ENCODE measurements at places on chromosomes 7 and 10. TPM values are rescaled to one million over a fixed set of nuclear protein-coding genes. Genes with fewer than 3 reads are reported as not detected.

The SORCS1 gene
- total RNA-seq, result 4.9 TPM

The SLC25A13 gene
- 88.7 TPM for total RNA-seq

The ACTL6B gene
- 2.1 TPM for total RNA-seq

The ABCB4 gene
- total RNA-seq, result 0.60 TPM

The MUC3A gene
- total RNA-seq, result 43.9 TPM

The MGAM2 gene
- not detected for total RNA-seq

The SLC29A4 gene
- 6.9 TPM for total RNA-seq

The CHAT gene
- total RNA-seq, result not detected

The LIPK gene
- not detected for total RNA-seq

The ZNF853 gene
- 5.5 TPM for total RNA-seq

The SPDYE6 gene
- not detected for total RNA-seq

The LRMDA gene
- total RNA-seq, result 0.86 TPM

The MYO3A gene
- 5.3 TPM for total RNA-seq

The ANKRD30A gene
- total RNA-seq, result not detected

- H3K4me1 ChIP-seq, result no peaks in the 10 kb centered on the region
- no peaks in the 10 kb centered on the region for H3K36me3 ChIP-seq
- no peaks in the 10 kb centered on the region for H3K27me3 ChIP-seq
- no peak overlapping the region for H3K27ac ChIP-seq
Observed at GRCh38 chr10:28862219-28862618, 184.9 kb downstream of the BAMBI start.

DNA sequence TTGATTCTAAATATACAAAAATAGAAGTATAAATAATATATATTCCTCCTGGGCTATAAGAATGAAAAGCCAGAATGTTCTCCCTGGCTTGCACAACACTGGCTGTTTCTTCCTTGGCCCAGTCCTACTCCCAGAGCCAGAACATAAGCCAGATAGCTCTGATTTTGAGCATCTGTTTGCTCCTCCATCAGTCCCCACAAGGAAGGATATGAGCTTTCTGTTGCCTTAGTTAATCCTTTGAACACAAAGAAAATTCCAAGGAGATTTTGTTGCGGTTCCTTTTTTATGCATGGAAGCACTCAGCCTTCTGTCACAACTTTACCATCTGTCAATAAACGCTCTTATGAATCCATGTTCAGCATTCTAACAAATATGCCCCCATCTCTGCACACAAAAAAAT, 361.8 kb downstream of the IPMK start:
- no peak for DNase-seq
- no peak overlapping the region for H3K27ac ChIP-seq
- no peaks in the 10 kb centered on the region for H3K36me3 ChIP-seq
- no peaks in the 10 kb centered on the region for H3K27me3 ChIP-seq
- no peak overlapping the region for H3K4me3 ChIP-seq

DNA sequence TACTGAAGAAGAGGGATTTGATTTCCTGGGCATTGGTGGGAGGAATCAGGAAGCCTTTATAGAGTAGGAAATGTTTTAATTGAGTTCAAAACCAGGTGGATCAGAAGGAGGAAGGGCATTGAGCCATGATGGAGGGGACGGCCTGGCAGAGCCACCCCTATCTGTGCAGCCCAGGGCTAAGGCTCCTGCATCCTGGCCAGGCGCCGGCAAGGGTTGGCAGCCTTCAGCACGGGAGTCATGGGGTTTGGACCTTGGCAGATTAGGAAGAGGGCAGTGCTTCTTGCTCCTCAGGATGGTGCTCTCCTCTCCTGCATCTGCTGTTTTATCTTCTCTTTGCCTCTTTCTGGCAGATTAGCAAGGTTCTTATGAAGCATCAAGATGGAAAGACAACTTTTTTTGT, 12.5 kb downstream of the ZNF862 start:
- no peaks in the 10 kb centered on the region for H3K36me3 ChIP-seq
- no peaks in the 10 kb centered on the region for H3K27me3 ChIP-seq
- H3K4me1 ChIP-seq, result peaks cover 14% of the 10 kb centered on the region
- no peak for DNase-seq
- no peak overlapping the region for H3K27ac ChIP-seq
- H3K4me3 ChIP-seq, result no peak overlapping the region

- peaks cover 2% of the 10 kb centered on the region for H3K4me1 ChIP-seq
- H3K27me3 ChIP-seq, result peaks cover 51% of the 10 kb centered on the region
Observed at GRCh38 chr10:114045136-114046086, 1.7 kb downstream of the ADRB1 start.

GRCh38 chr7:24392774-24393173, 108.8 kb downstream of the NPY start:
- H3K27me3 ChIP-seq, result no peaks in the 10 kb centered on the region
- H3K4me3 ChIP-seq, result peak overlapping the region; percentile 9
- no peak for DNase-seq
- no peak overlapping the region for H3K27ac ChIP-seq

- peaks cover 10% of the 10 kb centered on the region for H3K27me3 ChIP-seq
- no peaks in the 10 kb centered on the region for H3K36me3 ChIP-seq
- no peak overlapping the region for H3K27ac ChIP-seq
- no peak overlapping the region for H3K4me3 ChIP-seq
- H3K4me1 ChIP-seq, result no peaks in the 10 kb centered on the region
Observed at GRCh38 chr10:80406204-80406603, 2.1 kb upstream of the PRXL2A start.

DNA sequence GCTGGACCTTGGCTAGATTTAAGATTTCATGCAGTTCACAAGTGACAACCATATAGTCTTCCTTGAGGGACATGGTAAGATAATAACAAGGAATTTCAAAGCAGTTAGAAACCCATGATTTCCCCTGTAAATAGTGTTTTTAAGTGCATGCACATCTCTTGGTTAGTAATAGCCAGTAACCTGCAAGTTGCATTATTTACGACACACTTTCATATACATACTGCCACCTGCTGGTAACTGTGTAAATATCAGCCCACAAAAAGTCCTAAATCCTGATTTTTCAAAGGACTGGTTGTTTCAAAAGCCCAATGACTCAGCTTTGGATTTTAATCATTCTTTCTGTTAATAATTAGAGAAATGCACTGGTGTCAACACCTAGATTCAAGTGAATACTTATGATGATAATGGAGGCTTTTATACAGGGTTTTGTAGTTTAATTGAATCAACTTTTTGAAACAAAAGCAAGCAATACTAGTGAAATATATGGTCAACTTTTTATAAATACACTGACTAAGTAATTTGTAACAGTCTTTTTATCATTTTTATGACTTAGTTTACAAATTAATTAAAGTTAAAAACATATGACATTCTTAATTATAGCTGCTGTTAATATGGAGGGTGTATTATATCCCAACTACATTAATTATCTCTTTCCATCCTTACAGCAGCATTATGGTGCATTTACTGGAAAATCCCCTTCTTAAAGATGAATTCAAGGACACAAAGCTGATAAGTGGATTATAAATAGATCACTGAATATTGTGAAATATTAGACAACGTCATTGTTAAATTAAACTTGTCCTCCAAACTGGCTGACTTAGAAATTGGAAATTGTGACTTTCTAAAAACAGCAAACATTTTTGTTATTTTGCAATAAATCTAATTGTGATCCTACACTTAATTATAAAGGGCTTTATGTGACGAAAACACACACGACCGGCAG, 367.7 kb upstream of the SEMA3D start:
- no peak overlapping the region for H3K4me3 ChIP-seq
- H3K4me1 ChIP-seq, result no peaks in the 10 kb centered on the region
- H3K27ac ChIP-seq, result no peak overlapping the region
- H3K36me3 ChIP-seq, result no peaks in the 10 kb centered on the region
- DNase-seq, result no peak

- DNase-seq, result no peak
- no peaks in the 10 kb centered on the region for H3K4me1 ChIP-seq
- H3K27me3 ChIP-seq, result no peaks in the 10 kb centered on the region
- no peak overlapping the region for H3K27ac ChIP-seq
- no peak overlapping the region for H3K4me3 ChIP-seq
Observed at GRCh38 chr7:114206688-114207087, 207.9 kb upstream of the FOXP2 start.

- H3K4me3 ChIP-seq, result no peak overlapping the region
- no peaks in the 10 kb centered on the region for H3K4me1 ChIP-seq
- no peaks in the 10 kb centered on the region for H3K36me3 ChIP-seq
- DNase-seq, result no peak
- no peak overlapping the region for H3K27ac ChIP-seq
Observed at GRCh38 chr7:41183741-41184140, 519.1 kb downstream of the INHBA start.

- H3K4me3 ChIP-seq, result no peak overlapping the region
- H3K4me1 ChIP-seq, result no peaks in the 10 kb centered on the region
- no peaks in the 10 kb centered on the region for H3K36me3 ChIP-seq
- no peak for DNase-seq
- no peaks in the 10 kb centered on the region for H3K27me3 ChIP-seq
Observed at GRCh38 chr7:25368599-25369201, 140.4 kb upstream of the NPVF start.

DNA sequence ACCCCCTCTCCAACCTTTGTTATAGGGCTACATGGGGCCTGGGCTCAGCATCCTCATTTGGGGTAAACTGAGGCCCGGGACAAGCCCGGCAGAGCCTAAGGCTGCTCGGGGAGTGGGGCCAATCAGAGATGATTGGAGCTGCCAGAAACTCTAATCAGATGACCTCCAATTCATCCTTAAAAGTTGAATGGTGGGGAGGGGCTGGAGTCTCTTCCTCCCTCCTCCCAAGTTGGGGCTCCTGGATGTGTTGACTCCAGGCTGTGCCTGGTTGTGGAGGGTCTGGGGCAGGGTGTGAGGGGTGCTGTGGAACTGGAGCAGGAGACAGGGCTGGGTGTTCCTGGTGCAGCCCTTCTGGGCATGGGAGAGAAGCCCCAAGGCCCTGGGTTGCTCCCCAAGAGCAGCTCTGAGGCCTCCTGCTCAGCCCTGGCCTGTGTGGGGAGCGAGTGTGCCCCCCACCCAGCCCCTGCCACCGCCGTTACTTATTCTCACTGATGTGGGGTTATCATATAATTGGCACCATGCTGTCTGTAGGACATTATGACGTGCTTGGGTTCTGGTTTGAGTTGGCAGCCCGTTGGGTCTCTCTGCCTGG, 2.2 kb downstream of the BHLHA15 start:
- peaks cover 4% of the 10 kb centered on the region for H3K4me1 ChIP-seq
- no peak overlapping the region for H3K4me3 ChIP-seq
- no peaks in the 10 kb centered on the region for H3K36me3 ChIP-seq
- no peak overlapping the region for H3K27ac ChIP-seq
- DNase-seq, result no peak

DNA sequence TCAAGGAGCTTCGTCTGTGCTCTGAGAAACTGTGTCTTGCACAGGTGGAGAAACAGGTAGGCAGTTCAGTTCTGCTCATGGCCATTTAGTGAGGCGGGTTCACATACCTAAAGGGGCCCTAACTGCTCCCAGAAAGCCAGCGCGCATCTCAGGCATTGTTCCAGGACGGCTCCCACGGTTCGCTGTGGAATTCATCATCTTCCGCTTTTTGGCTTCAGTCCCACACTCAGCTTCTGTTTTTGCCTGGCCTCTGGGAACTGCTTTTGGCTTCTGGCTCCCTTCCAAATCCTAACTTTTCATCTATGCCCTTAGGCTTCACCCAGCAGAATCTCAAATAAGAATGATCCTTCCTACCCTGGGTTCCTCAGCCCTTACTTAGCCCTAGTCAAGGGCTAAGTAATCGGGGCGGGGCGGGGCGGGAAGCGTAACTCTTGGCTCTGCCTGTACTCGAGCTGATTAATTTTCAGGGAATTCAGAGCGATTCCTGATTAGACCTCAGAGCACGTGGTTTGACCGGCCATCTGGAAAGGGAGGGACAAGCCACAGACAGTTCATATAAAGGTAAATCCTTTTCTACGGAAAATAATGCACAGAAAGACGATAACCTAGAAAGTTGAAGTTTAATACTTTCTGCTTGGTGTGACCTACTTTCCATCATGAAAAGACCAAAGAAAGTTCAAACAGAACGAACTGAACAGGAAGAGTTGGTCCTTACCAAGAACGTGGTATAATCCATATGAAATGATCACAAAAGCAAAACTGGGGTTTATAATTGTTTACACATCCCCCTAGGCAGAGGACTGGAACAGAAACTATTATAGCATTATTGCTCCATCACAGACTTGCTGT, 105.7 kb downstream of the ST8SIA6 start:
- no peaks in the 10 kb centered on the region for H3K27me3 ChIP-seq
- no peaks in the 10 kb centered on the region for H3K4me1 ChIP-seq
- no peaks in the 10 kb centered on the region for H3K36me3 ChIP-seq
- no peak overlapping the region for H3K27ac ChIP-seq

DNA sequence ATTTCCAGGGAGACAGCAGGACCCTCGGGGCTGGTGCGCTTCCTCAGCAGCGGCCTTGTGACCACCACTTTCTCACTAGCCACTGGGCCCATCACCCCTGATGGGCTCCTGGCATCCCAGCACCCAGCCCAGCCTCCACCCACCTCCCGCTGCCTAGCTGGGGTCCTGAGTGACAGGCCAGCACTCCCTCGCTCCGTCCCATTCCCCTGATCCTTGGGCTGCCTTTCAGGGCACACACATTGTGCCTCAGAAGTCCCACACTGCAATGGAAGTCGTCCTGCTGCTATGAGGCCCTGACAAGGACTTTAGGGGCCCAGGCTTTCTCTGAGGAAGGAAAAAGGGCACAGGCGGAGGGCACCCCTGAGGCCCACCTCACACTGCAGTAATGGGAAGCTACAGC, 12.4 kb downstream of the CAMK2B start:
- no peak overlapping the region for H3K27ac ChIP-seq
- H3K4me3 ChIP-seq, result no peak overlapping the region
- H3K36me3 ChIP-seq, result no peaks in the 10 kb centered on the region
- no peak for DNase-seq
- H3K27me3 ChIP-seq, result peaks cover 31% of the 10 kb centered on the region
- H3K4me1 ChIP-seq, result peaks cover 5% of the 10 kb centered on the region

- no peak overlapping the region for H3K27ac ChIP-seq
- H3K36me3 ChIP-seq, result peaks cover 69% of the 10 kb centered on the region
- no peaks in the 10 kb centered on the region for H3K4me1 ChIP-seq
- no peaks in the 10 kb centered on the region for H3K27me3 ChIP-seq
Observed at GRCh38 chr10:91856637-91857036, 52.6 kb downstream of the FGFBP3 start.

- no peaks in the 10 kb centered on the region for H3K27me3 ChIP-seq
- H3K36me3 ChIP-seq, result no peaks in the 10 kb centered on the region
- no peaks in the 10 kb centered on the region for H3K4me1 ChIP-seq
- H3K4me3 ChIP-seq, result no peak overlapping the region
- H3K27ac ChIP-seq, result no peak overlapping the region
Observed at GRCh38 chr10:30000802-30001571, 58.4 kb downstream of the JCAD start.

GRCh38 chr10:18400201-18400905, 251.0 kb downstream of the NSUN6 start:
- H3K27ac ChIP-seq, result no peak overlapping the region
- H3K4me3 ChIP-seq, result peak overlapping the region; percentile 64
- no peaks in the 10 kb centered on the region for H3K36me3 ChIP-seq

All from H1 (cell line).